Neural progenitor cell (in vitro differentiated cells): ENCODE measurements at places on chromosomes 5 and 9.

DNA sequence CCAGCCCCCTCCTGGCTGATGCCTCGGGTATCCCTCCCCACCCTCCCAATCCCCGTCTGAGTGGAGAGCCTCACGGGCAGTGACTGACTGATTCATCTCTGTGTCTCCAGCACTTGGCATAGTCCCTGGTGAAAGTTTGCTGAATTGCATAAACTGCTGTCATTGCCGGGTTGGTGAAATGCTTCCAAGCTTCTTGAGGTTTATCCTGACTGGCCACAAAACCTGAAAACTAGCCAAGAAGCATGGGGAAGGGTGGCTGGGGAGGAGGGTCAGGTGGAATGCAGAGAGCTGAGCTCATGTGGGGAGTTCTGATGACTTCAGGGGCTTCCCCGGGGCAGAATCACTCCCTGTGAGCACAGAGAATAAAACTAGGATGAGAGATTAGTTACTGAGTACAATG lies 56.9 kb upstream of the GGTA1 start:
- DNase-seq = no peak

DNA sequence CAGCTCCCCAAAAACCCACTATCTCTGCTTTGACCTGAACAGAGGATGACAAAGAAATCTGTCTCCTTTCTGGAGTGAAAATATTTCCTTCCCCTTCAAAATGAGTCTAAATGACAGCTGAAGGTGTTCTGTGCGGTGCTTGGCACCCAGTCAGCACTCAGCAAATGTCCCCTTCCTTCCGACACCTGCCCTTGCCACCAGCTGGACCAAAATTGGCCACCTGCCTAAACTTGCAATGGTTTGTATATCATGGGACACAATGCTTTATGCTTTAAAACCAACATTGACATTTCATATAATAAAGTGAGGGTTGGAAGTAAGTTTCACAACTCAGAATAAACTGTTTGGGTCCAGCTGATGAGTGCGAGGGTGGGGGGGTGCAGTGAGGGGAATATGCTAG lies 7.5 kb upstream of the TTC1 start:
- DNase-seq = no peak

DNA sequence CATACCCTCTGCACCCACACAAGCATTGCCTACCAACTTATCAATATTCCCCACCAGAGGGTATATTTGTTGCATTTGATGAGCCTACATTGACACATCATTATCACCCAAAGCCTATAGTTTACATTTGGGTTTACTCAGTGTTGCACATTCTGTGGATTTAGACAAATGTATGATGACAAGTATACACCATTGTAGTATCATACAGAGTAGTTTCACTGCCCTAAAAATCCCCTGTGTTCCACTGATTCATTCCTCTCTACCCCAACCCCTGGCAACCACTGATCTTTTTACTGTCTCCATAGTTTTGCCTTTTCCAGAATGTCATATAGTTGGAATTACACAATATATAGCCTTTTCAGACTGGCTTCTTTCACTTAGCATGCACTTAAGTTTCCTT lies 85.7 kb upstream of the CPLX2 start:
- no peak for DNase-seq

GRCh38 chr5:174378121-174378874 lies 332.8 kb downstream of the NSG2 start:
- no peak for DNase-seq

DNA sequence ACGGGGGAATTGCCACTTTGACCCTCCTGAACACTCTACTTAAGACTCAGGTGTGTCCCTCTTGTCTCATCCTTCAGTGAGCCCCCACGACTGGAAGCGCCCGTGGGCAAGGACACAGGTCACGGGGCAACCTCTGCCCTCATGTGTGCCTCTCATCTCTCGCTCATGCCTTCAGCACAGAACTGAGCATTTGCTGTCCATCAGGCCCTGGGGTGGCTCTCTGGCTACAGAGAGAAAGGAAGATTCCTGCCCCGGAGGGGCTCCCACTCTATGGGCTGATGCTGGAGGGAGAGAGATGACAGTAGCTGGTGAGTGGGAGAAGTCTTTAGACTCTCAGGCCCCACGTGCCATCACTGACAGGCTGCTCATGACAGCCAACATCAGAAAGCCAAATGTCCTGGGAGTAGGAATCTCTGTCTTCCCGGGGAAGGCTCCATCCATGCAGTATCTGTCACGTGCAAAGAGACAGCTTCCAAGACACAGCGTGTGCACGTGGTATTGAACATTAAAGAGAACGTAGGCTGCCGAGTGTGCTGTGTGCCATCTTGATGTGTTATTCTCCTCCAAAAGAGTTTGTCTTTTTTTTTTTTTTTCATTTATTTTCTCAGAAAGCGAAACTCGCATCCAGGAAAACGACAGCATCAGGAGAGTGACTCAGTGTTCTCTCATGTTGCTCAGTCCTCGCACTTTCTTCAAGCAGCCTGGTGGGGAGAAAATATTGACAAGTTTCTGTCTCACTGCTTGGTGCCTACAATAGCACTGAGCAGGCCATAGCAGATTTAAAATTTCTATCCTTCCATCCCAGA lies 190.5 kb downstream of the GAS1 start:
- no peak for DNase-seq

DNA sequence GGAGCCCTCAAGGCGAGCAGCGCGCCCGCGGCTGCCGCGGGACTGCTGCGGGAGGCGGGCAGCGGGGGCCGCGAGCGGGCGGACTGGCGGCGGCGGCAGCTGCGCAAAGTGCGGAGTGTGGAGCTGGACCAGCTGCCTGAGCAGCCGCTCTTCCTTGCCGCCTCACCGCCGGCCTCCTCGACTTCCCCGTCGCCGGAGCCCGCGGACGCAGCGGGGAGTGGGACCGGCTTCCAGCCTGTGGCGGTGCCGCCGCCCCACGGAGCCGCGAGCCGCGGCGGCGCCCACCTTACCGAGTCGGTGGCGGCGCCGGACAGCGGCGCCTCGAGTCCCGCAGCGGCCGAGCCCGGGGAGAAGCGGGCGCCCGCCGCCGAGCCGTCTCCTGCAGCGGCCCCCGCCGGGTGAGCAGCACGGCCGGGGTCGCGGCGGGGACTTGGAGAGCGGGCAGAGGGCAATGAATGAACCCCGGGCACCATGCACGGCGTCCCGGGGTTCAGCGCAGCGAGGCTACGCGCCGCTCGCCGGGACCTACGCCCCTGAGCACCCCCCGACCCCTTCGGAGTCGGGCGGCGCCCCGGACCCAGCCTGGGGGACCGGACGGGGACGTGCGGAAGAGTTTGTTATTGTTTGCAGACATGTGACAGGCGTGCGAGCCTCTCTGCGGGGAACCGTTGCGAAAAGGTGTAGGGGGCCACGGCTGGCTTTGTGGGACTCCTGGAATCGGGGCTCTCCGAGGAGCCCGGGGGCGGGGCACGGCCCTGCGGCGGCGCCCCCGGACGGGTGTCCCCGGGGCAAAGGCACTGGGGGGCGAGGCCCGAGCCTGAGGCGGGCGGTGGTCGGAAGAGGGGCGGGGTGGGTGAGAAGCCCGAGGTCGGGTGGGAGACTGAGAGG lies 553 bp downstream of the MAP3K1 start:
- DNase-seq = peak; percentile 65

DNA sequence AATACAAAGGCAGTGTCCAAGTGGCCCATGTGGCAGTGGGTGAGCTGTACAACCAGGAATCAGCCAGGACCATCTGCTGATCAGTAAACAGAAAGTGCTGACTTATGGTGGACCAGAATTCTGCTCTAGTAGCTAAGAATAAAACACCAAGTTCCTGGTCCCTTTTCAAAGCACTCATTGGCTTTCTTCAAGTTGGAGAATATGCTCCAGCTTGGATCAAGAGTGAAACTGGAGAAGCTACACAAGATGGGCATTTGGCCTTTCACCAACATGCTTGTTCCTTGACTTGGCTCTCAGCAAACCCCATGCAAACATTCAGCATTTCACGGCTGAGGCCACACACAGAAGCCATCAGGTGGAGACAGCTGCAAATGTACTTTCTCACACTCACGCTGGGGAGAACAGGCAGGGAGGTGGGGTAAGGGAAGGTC lies 32.1 kb downstream of the MARCHF3 start:
- DNase-seq = no peak

DNA sequence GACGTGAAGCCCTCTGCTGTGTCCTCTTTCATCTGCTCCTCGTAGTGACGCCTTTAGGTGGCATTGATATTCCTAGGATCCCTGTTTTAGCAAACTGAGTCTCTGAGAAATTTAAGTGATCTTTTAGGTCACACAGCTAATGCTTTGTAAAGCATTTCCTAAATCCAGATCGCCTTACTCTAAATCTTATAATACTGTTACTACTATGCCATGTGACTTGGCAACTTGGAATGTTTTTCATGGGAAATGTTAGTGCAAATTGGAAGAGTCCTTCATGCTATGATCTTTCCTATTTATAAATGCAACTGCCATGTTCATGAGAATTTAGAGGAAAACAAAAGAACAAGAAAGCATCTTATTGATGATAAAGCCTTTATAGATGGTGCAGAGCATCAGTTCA lies 212.2 kb downstream of the TRIO start:
- DNase-seq = no peak

DNA sequence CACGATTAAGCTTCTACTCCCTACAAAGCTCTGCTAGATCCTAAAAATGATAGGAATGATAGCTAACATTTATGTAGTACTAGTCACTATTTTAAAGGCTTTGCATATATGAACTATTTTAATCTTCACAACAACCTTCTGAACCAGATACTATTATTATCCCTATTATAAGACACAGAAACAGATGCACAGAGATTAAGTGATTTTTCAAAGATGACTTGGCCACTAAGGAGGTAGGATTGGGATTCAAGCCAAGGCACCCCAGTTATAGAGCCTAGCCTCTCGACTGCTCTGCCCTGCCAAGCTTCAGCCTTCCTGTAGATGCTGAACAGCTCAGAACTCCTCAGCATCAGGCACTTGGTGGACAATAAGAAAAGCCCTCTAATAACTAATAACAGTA lies 200.9 kb upstream of the PTGER4 start:
- no peak for DNase-seq

GRCh38 chr5:154895606-154896561 lies 37.5 kb downstream of the CNOT8 start:
- DNase-seq = no peak

DNA sequence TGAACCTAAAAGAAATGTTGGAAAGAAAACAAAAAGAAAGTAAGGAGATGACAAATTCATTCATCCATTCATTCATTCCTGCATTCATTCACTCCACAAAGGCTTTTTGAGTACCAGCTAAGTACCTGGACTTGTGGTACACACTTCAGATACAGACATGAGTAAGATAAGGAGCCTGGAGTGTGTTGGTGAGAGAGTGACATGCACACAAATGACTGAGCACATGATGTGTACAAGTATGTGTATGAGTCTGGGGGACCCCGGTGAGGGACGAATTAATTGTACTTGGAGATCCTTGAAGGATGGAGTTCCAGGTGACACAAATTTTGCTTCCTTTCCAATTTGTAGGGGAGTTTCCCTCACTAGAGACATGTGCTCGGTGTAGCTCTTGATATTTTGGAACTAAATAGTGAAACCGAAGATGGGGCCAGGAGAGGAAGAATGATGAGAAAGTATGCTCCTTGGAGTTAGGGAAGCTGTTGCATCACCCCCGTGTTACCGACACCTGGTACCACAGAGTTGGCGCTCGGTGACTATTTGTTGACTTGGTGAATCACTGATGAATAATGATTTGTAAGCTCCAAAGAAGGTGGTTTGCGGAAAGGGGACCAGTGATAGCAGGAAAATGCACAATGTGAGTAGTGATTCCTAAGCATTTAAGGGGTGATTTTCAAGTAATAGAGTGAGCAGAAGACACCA lies 509.8 kb downstream of the CCDC171 start:
- no peak for DNase-seq

DNA sequence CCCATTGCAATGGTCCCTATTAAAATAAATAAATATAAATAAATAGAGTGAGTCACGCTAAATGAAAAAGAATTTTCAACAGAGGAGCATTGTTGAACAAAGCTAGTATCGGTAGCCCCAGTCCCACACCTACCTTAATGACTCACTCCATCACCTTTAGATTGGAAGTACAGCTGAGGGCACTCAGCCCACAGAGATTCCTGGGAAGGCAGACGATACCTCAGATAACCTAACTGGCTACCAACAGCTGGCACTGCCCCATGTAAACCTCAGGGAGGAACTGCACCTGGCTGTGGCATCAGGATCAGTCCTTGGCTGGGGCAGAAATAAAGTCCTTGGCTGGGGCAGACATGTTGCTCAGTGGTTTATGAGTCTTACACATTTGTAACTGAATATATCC lies 49.3 kb downstream of the SPRY4 start:
- no peak for DNase-seq

DNA sequence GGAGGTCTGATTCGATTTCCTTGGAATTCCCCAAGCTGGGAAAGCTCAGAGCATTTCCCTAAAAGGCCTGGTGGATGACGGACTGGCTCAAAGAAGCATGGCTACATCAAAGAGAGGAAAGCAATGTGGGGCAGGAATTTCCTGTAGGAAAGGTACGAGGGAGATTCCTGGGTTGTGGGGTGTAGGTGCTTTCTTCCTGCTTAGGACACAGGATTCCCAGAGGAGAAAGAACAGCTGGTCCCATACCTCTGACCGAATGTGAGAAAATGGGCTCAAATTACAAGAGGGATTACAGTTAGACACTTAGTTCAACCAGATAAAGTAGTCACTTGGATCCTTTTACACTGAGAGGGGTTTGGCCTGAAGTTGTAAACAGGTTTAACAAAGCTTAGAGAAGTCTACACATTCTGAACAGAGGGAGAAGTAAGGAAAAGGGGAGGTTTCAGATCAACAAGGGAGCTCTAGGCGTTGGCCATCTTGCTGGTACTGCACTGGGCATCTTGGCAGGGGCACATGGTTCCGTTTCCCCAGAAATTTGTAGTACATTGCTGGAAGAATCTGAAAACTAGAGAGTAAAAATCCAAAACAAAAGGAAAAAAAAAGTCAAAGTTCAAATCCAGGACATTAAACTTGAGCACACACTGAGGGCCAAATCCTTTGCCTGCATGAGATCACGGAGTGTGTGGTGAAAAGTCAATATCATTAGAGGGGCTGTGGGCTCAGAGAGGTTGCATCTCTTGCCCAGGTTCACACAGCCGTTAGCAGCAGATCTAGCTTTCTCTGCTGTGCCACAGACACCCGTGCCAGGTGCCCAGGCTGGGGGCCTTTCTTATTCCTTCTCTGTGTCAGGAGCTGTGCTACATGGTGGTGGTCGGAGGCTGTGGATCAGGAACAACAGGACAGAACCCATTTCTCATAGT lies 171.3 kb downstream of the RGS3 start:
- DNase-seq = no peak

GRCh38 chr9:132943651-132944293 lies 644 bp downstream of the TSC1 start:
- DNase-seq = no peak

GRCh38 chr5:147893820-147894219 lies 12.5 kb downstream of the C5orf46 start:
- no peak for DNase-seq
